ENCODE measurements at places on chromosomes 7 and 10.

GRCh38 chr7:111174510-111174909 is 83.6 kb downstream of the LRRN3 start:
- H3K36me3 ChIP-seq, result peaks cover 5% of the 10 kb centered on the region
- no peak for DNase-seq
- H3K27me3 ChIP-seq, result no peaks in the 10 kb centered on the region

- H3K4me3 ChIP-seq, result no peak overlapping the region
- H3K27ac ChIP-seq, result peak overlapping the region; percentile 79
- no peak for DNase-seq
- H3K4me1 ChIP-seq, result peaks cover 48% of the 10 kb centered on the region
- peaks cover 18% of the 10 kb centered on the region for H3K36me3 ChIP-seq
These were observed 51.2 kb upstream of the LRRC4 start for GRCh38 chr7:128082431-128082830.

- no peaks in the 10 kb centered on the region for H3K36me3 ChIP-seq
- H3K4me3 ChIP-seq, result no peak overlapping the region
- peaks cover 4% of the 10 kb centered on the region for H3K4me1 ChIP-seq
- no peak overlapping the region for H3K27ac ChIP-seq
These were observed 87.5 kb downstream of the NEBL start for GRCh38 chr10:20809631-20810030.

- peaks cover 4% of the 10 kb centered on the region for H3K27me3 ChIP-seq
- no peaks in the 10 kb centered on the region for H3K36me3 ChIP-seq
- no peak for DNase-seq
These were observed 302.1 kb downstream of the FZD1 start for GRCh38 chr7:91566402-91566732.

DNA sequence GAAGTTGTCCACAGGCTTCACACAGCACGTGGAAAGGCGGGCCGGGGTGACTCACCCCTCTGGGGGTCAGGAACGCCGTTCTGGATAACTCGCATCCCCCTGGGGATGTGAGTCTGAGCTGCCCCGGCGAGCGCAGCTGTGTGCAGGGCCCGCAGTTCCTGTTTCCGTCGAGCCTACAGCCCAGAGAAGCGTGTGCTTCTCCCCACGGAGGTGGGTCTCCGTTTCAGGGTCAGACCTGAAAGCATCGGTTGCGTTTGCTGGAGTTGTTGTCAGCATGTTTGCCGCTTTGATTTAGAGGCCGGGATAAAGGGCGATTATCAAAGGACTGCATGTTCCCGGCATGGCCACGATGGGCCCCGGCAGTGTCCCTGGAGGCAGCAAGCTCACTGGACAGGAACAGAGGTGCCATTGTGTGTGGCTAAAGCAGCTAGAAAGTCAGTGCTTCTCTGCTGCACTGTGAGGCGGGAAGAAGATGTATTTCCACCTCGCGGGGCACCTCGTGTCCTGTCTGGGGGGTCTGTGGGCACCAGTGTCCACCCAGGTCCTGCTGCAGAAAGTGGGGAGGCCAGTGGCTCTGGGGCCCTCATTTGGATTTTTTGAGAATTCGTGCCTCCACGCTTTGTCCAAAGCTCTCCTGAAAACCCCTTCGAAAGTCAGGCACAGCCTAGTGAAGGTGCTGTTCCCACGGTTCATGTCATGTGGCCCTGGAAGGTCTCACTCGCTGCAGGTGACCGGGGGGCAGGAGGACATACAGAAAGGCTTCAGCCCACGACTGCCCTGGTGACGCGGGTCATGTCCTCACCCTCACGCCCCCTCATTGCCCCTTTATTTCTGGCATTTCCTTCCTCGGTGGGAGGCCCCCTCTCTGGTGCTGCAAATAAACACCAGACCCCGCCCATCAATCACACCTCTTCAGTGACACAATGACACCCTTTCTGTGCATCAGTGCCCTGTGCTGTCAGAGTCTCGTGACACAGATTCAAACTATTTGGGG is 27.4 kb upstream of the GDI2 start:
- H3K27me3 ChIP-seq, result peaks cover 8% of the 10 kb centered on the region
- H3K4me3 ChIP-seq, result peak overlapping the region; percentile 53

DNA sequence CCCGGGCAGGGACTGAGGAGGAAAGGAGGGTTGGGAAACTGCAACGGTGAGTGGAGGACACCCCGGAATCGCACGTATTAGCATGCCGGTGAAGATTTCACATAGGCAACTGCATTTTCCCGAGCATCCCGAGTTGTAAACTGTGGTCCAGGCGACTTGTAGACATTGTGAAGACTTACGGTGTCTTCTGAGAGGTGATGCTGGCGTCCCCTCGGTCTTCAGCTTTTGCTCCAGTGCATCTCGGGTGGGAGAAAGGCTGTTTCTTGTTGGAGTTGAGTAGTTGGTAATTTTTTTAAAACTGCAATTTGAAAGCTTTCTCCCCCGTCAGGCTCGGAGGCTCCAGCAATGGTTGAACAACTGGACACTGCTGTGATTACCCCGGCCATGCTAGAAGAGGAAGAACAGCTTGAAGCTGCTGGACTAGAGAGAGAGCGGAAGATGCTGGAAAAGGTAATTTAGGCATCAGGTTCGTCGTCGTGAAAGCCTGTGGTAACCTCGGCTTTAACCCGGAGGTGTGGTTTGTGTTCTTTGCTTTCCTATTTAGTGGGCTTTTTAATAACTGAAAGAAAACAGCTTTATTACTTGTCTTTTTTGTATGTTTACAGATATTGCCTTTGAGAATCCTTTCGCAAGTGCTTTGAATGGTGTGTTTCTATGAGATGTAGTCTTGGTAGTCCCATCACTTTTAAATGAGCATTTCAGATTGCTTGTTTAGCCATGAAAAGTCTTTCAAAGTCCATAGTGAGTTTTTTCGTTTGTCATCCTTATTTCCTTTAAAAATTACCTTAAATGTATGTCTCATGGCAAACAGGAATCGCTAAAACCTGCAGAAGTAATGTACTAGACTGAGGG is 687 bp downstream of the HELLS start:
- no peak for DNase-seq
- H3K4me1 ChIP-seq, result peaks cover 36% of the 10 kb centered on the region
- H3K4me3 ChIP-seq, result peak overlapping the region; percentile 99
- peaks cover 23% of the 10 kb centered on the region for H3K36me3 ChIP-seq
- H3K27me3 ChIP-seq, result peaks cover 6% of the 10 kb centered on the region
- H3K27ac ChIP-seq, result peak overlapping the region; percentile 99

- H3K4me3 ChIP-seq, result no peak overlapping the region
- H3K4me1 ChIP-seq, result peaks cover 57% of the 10 kb centered on the region
- H3K36me3 ChIP-seq, result no peaks in the 10 kb centered on the region
- H3K27me3 ChIP-seq, result peaks cover 9% of the 10 kb centered on the region
These were observed 8.1 kb downstream of the CRYGN start for GRCh38 chr7:151431768-151432311.

GRCh38 chr10:84344526-84344925 is 16.1 kb downstream of the CCSER2 start:
- no peak overlapping the region for H3K4me3 ChIP-seq
- peaks cover 60% of the 10 kb centered on the region for H3K36me3 ChIP-seq
- DNase-seq, result no peak
- H3K4me1 ChIP-seq, result peaks cover 10% of the 10 kb centered on the region
- H3K27ac ChIP-seq, result no peak overlapping the region

DNA sequence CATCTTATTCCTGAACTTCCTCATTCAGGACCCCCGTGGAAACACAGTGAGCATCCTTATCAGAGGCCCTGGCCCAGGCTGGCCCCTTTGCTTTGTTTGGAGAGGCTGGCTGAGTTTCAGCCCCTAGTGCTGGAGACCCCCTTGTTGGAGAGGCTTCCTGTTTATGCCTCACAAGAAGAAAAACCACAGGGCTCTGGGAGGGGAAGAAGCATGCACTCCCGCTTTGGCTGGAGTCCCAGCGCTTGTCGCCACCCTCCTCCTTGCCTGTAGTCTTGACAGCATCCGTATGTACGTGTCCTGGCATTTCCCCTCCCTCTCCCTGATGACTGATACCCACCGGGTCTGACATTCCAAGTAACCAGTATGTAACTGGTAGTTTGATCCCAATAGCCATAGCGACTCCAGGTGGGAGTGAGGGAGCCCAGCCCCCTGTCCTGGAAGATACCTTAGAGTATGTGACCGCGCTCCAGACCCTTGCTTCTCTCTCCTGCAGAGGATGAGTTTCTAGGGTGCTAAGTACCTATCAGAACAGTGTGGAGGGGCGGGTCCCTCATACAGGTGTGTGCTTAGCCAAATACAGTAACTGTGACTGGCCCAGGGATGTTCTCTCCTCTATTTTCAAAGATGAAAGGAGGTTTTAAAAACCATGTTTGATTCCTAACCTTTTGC is 6.9 kb upstream of the ATP6V0E2 start:
- peaks cover 4% of the 10 kb centered on the region for H3K27me3 ChIP-seq
- H3K4me3 ChIP-seq, result no peak overlapping the region
- no peak for DNase-seq
- H3K36me3 ChIP-seq, result peaks cover 7% of the 10 kb centered on the region

- no peaks in the 10 kb centered on the region for H3K36me3 ChIP-seq
- peaks cover 2% of the 10 kb centered on the region for H3K27me3 ChIP-seq
These were observed 335.6 kb upstream of the HGF start for GRCh38 chr7:82105463-82105862.

DNA sequence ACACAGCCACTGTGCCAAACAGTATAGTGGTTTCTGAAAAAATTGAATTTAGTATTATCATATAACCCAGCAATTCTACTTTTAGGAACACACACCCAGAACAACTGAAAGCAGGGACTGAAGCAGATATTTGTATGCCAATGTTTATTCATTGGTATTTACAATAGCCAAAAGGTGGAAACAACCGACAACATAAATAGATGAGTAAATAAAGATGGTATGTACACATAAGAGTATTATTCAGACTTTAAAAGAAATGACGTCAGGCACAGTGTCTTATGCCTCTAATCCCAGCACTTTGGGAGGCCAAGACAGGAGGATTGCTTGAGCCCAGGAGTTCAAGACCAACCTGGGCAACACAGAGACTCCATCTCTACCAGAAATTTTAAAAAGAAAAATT is 7.2 kb downstream of the CDCA7L start:
- peaks cover 33% of the 10 kb centered on the region for H3K4me1 ChIP-seq
- H3K27me3 ChIP-seq, result peaks cover 11% of the 10 kb centered on the region
- peaks cover 64% of the 10 kb centered on the region for H3K36me3 ChIP-seq
- DNase-seq, result no peak
- no peak overlapping the region for H3K27ac ChIP-seq

DNA sequence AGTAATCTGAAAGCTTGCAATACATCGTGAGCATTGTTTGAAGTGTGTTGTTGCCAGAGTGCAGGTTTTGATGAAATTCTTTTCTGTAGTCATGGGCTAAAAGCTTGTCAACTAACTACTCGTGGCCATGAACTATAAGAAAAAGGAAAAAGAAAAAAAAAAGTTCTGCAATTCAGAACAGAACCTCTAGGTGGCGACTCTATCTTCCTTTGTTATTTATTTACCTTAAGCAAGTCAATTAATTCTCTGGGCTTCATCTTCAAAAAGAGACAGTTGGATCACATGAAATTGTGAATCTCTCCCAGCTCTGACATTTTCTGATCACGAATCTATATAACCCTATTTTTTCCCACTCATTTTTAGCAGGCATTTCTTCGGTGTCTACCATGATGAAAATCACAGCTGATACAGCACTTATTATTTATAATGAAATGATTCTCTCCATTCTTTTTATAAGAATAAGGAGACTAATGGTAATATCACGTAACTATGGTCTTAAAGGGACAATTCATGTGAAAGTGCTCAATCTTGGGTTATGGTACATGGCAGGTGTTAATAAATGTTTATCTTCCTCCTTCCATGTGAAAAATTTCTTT is 18.8 kb downstream of the TMEM196 start:
- peaks cover 11% of the 10 kb centered on the region for H3K27me3 ChIP-seq
- peaks cover 8% of the 10 kb centered on the region for H3K4me1 ChIP-seq
- H3K36me3 ChIP-seq, result no peaks in the 10 kb centered on the region

DNA sequence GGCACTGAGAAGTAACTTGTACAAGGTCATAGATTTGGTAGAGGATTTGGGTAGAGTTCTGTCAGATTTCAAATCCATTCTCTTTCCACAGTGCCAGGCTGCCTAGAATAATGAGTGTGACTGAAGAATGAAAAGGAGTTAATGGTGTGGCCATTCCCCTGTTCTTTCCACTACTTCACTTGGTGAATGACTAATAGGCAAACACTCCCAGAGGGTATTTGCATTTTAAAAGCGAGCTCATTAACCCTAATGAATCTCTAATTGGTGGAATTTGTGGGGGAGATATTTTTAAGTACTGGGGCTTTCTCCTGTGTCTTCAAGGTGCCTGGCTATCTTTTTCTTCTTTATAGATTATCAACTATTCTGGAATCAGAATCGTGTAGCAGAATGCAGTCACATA is 74.8 kb upstream of the RPA3 start:
- no peaks in the 10 kb centered on the region for H3K27me3 ChIP-seq
- no peak for DNase-seq
- H3K4me1 ChIP-seq, result peaks cover 7% of the 10 kb centered on the region

DNA sequence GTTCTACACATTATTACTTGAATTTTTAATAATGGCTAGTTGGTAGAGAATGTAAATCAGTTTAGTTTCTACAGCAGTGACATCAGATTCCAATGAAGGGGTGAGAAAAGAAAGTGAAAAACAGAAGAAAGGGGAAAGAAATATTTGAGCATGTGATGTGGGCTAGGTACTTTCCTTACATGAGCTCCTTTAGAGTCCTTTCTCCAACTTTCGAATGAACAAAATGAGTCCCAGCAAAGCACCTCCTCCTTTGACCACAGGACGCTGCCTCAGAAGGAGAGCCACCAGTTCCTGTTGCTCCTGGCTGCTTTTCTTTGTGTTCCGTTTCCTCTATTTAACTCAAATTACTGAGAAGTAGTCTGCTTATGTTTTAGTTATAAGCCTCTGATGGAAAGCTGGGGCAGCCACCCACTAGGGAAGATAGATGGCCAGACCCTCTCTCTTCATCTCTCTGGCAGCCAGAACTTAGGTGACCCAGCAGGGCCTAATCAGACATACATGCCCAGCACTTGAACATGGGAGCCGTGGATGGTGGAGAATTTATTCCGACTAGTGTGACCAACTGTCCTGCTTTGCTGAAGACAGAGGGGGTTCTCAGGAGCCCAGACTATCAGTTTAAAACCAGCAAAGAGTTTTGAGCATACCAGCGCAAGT is 82.4 kb upstream of the NME8 start:
- no peaks in the 10 kb centered on the region for H3K27me3 ChIP-seq
- no peak overlapping the region for H3K27ac ChIP-seq
- DNase-seq, result no peak
- H3K4me1 ChIP-seq, result no peaks in the 10 kb centered on the region

DNA sequence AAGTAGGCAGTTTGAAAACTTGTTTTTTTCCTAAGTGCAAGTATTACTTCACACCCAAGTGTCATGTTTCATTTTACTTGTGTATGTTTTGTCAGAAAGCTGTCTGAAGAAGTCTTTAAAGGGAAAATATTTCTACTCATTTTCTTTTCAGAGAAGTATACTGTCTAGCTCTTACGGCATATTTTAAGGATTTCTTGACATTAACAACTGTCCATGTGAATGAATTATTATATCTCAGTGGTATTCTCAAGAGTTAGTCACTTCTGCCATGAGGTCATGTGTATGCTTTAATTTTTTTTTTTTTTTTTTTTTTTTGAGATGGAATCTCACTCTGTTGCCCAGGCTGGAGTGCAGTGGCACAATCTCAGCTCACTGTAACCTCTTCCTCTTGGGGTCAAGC is 229.5 kb downstream of the BICC1 start:
- H3K4me3 ChIP-seq, result no peak overlapping the region
- DNase-seq, result no peak
- H3K27ac ChIP-seq, result no peak overlapping the region

GRCh38 chr7:28498636-28499035 is 86.3 kb downstream of the CREB5 start:
- no peaks in the 10 kb centered on the region for H3K36me3 ChIP-seq
- no peak overlapping the region for H3K27ac ChIP-seq
- no peak overlapping the region for H3K4me3 ChIP-seq
- H3K4me1 ChIP-seq, result peaks cover 4% of the 10 kb centered on the region
- no peak for DNase-seq

GRCh38 chr10:4174197-4174596 is 389.2 kb upstream of the KLF6 start:
- no peak for DNase-seq
- H3K27me3 ChIP-seq, result no peaks in the 10 kb centered on the region

Measured in nephron progenitor cell (in vitro differentiated cells).